ENCODE measurements at places on chromosomes 6 and 20. TPM values are rescaled to one million over a fixed set of nuclear protein-coding genes. Genes with fewer than 3 reads are reported as not detected.

DNA sequence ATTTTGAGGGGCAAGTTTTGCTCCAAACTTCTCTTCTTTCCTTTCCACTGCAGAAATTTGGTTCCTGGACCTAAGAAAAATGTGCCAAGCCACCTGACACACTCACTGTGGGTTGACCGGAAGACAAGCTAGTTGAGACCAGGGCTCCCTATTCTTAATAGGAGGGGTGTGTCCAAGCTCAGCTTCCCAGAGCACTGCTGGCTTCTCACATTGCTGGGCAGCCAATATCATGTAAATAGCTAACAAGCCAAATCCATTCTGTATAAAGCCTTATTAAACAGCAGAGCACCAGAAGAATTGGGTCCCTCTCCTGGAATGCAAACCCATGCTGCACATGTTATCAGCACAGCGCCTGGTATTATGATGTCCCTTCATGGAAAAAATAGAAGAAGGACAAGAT, 17.0 kb upstream of the SAMD3 start:
- no peak for DNase-seq

DNA sequence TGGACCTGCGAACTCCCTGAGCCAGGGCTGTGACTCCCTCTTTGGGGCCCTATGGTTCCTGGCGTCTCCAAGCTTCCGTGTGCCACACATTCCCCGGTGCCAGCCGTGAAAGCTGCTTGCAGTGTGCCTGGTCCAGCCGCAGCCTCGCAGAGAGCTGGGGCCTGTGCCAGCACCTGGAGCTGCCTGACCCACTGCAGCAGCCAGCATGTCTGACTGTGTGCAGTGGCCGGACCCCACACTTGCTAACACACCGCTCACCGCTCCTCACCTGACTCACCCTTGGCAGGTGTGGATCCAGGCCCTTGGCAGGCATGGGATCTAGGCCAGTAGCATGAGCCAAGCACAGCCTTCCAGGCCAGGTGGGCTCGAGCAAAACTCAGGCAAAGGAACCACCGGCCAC, 227.5 kb downstream of the OTOR start:
- no peak for DNase-seq

- no peak for DNase-seq
Observed at GRCh38 chr6:129499843-129500219, 210.1 kb downstream of the ARHGAP18 start.

ZNF831 gene
- total RNA-seq = 1.4 TPM

DNA sequence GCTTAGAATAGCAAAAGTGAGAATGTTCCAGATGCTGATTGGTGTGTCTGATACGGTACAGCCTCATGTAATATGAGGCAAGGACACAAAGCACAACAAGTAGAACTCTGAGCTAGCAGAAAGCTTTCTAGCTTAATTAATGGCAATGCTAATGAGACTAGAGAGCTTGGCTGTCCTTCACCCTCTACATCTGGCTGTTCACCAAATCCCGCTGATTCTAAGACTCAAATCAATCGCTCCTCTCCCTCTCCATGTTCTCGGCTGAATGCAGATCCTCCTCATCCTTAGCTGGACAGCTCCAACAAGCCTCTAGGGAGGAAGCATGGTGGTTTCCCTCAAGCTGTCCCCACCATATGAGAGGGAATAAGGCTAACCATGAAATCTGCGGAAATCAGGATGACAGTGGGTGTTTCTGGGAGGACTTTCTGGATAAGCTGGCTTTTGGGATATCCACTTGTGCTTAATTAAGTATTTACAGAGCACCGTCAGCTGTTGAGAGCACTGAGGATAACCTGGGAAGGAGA, 128.9 kb downstream of the FOXC1 start:
- DNase-seq = no peak

GRM1 gene
- total RNA-seq = not detected

HSF2 gene
- total RNA-seq = 9.3 TPM

ANGPT4 gene
- total RNA-seq = 0.20 TPM

GRCh38 chr6:142845624-142846458, 99.1 kb downstream of the HIVEP2 start:
- peak; percentile 89 for DNase-seq

- no peak for DNase-seq
Observed at GRCh38 chr6:128696691-128697689, 176.6 kb upstream of the PTPRK start.

- DNase-seq = no peak
Observed at GRCh38 chr6:3280866-3281465, 22.2 kb downstream of the PSMG4 start.

DNA sequence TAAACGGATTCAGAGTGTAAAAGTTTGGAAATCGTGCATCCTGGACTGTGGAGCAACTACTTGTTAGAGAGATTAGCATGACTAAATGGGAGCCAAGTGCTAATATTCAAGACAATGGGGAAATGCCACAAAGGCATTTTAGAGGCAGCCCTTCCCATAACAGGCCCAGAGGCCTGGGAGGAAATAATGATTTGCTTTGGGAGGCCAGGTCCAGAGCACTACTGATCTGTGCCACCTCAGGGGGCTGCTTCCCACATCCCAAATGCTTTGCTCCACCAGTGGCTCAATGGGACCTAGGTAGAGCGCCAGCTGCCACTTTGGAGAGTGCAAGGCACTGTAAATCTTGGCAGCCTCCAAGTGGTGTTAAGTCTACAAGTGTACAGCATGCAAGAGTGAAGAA, 91.9 kb upstream of the HSF2 start:
- no peak for DNase-seq

MACROD2 gene
- 7.5 TPM for total RNA-seq

GRCh38 chr6:158654960-158655489, 5.2 kb downstream of the SYTL3 start:
- DNase-seq = no peak

DNA sequence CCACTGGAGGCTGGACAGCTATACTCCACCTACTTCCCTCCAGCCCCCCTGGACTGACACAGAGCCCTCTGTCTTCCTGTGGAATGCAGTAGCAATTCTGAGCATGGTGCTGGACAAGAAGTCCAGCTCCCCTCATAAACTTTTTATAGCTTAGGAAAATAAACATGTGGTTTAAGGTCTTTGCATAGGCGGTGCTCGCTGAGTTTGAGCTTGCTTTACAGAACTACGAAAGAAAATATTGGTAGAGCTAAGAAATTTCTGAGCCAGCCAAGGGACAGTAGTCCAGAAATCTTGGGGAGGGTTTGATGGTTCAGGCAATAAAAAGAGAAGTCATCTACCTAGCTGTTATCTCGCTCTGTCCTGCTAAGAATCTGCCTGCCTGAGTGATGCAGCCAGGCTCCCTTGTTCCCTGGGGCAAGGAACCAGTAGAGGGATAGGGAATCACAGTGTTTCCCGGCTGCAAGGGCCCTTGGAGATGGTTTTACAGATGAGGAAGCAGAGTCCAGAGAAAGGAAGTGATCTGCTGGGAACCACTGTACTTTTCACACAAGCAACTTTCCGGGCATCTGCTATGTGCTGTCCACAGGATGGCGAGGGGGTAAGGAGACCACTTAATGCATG, 343.4 kb downstream of the CDC5L start:
- no peak for DNase-seq

SLC17A1 gene
- 0.63 TPM for total RNA-seq

GRCh38 chr6:35955970-35956369, 35.1 kb upstream of the SRPK1 start:
- DNase-seq = no peak

CD83 gene
- total RNA-seq = 5.8 TPM

DNA sequence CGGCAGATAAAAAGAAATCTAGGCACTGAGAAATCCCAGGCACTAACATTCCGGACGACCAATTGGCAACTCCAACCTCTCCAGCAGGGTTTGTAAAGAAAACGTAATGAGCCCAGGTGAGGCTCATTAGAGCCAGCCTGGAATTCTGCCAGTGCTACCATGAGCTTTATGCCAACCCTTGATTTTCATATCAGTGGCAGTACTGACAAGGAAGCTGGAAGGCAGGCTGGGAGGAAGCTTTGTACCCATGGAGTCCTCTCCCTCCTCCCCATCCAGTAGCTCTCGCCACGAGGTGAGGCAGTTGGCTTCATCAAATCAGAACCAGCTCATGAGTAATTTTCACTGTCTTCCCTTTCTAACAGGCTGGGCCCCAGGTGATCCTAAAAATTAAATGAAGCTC, 250.2 kb downstream of the ZNF217 start:
- DNase-seq = peak; percentile 72

- no peak for DNase-seq
Observed at GRCh38 chr6:36126553-36127458, 3.5 kb upstream of the MAPK13 start.

DDO gene
- total RNA-seq = 5.6 TPM

GJA10 gene
- total RNA-seq = not detected

DNA sequence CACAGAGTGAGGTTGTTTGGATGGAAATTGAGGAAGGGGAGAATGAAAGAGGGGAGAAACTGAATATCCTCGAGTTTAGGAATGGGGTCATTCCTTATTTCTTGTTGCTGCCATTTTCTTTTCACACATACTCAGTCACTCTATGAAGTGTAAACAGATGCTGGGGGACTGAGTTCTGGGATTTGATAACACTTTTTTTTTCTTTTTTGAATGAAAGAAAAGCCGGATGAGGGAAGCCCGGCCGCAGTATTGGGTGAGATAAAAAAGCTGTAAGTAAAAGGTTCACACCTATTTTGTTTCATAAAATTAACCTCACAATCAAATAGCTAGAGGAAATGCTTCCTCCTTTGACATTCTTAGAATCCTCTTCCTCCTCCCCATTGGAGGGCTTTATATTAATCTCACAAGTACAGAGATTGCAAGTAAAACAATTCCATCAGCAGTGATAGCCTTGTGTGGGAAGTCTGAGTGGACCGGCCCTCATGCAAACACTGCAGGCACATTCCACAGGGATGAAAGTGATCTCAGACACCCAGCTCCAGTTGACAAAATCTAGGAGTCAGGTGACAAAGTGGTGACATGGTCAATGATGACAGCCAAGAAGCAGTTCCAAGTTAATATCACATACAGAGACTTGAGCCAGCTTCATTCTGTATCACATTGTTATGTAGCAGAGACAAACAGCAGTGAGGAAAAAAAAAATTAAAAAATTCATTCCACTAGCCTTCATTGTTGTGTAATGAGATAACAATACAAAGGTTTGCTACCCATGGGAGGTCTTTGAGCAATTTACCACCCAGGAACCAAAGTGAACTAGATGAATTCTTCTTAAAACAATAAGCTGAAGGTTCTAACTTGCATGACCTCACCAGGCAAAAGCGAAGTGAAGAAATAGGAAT, 391.1 kb upstream of the HSF2 start:
- DNase-seq = no peak

DNA sequence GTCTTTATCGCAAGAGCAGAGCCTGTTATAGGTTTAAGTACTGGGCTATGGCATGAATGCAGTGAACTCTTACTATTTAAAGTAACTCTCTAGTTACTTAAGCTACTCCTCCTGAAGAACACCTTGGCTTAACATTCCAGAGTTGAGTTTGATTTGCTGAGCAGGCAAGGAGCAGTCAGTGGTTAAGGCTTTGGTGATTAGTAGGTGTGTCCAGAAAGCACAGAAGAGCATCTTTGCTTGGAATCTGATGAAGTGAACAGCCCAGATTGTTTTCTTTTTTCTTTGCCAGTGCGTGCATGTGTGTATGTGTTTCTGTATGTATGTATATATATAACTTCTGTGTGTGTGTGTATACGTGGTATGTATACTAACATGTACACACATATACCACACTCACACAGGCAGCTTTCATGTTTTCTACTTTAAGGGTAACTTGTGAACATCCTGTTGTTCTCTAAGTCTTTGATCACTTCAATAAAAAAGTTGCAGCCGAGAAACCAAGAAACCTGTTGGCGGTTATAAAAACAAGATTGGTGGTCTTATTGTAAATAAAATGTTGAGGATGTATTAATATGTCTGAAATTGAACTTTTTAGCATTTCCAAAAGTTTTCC, 56.2 kb upstream of the TULP4 start:
- DNase-seq = no peak

DNA sequence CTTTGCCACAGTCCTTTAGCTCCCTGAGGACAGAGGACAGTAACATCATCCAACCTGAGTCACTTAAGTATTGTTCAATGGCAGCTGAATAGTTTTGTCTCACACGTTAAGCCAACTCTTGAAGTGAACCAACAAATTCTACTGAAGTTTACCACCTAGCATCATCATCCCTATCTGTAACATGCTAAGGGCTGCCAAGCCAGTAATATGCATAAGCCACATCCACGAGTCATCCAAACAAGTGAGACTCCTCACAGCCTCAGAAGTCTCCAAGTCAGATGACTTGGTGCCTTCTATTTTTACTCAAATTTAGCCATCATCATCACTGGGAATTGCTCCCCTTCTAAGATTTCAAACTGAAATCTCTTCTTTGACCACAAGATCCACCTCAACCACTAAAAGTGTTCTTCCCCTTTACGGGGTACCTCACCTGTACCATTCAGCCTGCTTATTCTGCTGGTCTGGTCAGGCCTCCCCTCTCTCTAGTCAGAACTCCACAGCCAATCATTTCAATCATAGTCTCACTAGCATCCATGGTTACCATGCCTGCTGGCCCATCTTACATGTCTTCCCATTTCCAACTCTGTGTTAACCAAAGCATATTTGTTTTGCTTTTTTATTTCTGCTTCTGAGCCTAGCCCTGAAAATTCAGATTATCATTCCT, 73.7 kb downstream of the DTNBP1 start:
- DNase-seq = no peak

DNA sequence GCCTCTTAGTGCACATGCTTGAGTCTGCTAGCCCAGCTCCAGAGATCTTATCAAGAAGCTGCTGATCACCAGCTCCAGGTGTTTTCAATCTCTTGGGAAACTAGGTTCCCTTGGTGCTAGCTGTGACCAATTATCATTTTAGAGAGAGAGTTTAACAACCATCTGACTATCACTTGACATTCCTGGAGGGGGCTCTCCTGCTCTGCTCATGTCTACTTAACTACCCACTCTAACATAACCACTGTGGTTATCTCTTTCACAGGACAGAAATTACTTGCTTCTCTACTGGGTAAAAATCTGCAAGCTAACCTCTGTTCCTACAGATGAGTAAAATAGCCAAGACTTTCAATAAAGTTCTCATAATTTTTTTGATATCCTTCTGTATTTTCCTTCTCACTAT, 823.4 kb upstream of the GJE1 start:
- no peak for DNase-seq

DNA sequence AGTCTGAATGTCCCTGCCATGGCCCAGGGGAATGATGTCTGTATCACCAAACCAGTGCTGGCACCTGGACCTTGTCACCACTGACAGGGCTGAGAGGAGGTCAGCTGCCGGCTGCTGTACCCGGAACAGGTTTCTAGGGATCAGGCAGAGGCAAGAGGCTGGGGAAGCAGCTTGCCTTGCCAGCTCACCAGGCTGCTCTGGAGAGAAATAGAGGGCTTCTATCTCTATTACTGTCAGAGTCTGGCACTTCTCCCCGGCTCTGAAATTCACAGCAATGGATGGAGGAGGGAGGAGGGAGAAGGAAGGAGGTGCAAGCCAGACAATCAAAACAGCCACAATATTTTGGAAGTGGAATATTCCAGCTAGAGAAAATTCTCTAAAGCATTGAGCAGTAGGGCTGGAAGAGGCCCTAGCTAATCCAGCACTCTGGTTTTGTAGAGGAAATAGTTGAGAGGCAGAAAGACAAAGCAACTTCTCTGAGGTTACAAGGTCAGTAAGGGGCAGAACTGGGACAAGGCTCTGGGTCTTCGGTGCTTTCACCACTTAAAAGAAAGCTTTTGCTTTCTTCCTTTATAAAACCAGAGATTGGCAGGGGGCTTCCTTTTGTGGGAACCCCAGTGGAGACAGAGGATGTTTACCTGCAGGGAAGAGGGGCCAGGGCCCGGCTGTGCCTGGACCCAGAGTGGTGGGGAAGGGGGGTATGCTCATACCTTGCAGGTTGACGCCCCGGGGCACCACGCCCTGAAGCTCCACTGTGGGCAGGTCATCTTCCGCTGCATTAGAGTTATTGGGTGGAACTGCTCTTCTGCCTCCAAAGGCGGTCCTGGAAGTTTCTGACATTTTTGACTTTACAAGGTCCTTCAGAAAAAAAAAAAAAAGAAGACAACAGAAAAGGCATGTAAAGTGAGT, 2.4 kb downstream of the F13A1 start:
- no peak for DNase-seq
